ENCODE measurements at places on chromosomes 12 and 14.

DNA sequence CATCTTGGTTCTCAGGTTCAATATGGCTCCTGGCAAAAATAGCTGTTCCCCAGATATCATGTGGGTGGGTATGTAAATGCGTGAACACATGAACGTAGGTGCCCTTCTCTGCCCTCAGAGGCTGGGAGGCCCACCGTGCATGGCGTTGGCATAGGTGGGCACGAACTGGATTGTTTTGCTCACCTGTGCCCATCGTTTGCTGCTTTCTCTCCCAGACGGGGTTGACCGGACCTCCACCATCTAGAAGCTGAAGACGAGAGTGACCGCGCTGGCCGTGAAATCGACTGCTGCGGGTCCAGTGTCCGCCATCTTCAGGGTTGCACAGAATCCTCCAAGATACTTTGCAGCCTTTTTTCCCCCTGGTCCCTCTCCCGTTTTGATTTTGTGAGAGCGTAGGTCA lies 113.9 kb downstream of the GCH1 start:
- no peak for DNase-seq

- DNase-seq = no peak
Measured at GRCh38 chr12:53289891-53290290, 5.5 kb upstream of the PFDN5 start.

- DNase-seq = no peak
Measured at GRCh38 chr14:35339761-35340406, 47.7 kb downstream of the PSMA6 start.

DNA sequence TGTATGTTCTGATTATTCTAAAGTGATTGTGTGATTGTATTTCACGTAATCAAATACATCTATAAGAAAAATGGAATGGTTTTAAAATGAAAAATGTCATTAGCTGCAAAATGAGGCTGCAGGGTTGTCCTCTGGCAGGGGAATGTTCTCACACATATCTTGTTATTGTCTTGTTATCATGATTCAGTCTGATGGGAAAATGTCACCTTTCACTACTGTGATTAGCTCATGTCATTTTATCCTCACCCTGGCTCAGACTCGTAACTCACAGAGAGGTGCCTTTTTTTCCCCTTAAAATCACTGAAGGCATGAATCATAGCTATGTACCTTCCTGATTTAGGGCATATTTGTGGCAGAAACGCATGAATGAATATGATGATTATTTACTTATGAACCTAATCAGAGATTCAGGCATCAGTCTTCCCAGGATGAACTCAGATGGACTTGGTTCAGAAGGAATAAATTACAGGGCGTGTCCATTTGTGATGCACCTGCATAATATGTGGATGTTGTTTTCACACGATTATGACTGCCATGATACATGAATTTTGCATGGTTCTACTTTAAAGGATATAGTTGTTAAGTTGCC lies 1339.2 kb downstream of the AACS start:
- DNase-seq = no peak

GRCh38 chr14:39264558-39264957 lies 30.8 kb downstream of the MIA2 start:
- DNase-seq = no peak

DNA sequence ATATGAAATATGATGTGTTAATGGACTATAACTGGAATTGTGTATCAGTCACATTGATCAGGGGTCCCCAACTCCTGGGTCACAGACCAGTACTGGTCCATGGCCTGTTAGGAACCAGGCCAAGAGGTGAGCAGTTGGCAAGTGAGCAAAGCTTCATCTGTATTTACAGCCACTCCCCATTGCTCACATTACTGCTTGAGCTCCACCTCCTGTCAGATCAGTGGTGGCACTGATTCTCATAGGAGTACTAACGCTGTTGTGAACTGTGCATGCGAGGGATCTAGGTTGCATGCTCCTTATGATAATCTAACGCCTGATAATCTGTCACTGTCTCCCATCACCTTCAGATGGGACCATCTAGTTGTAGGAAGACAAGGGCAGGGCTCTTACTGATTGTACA lies 72.3 kb downstream of the CDK17 start:
- no peak for DNase-seq

- no peak for DNase-seq
Measured at GRCh38 chr12:11743423-11744409, 94.2 kb downstream of the ETV6 start.

GRCh38 chr12:54228471-54228870 lies 39.7 kb upstream of the SMUG1 start:
- DNase-seq = no peak

Measured in activated gamma-delta T cell treated with Interleukin-2 at 50 U/mL for 16 hours (primary cell).